WTC11 (cell line): ENCODE measurements at places on chromosomes 1 and 21. TPM values are rescaled to one million over a fixed set of nuclear protein-coding genes. Genes with fewer than 3 reads are reported as not detected.
A peak's percentile ranks its signal among the peaks of the same experiment; 100 is the strongest.

GRCh38 chr1:43373066-43373940, 5.5 kb upstream of the ELOVL1 start:
- H3K4me3 ChIP-seq = no peak overlapping the region
- H3K4me1 ChIP-seq = peaks cover 9% of the 10 kb centered on the region
- no peak overlapping the region for H3K27ac ChIP-seq
- no peak for DNase-seq
- H3K27me3 ChIP-seq = no peaks in the 10 kb centered on the region

DNA sequence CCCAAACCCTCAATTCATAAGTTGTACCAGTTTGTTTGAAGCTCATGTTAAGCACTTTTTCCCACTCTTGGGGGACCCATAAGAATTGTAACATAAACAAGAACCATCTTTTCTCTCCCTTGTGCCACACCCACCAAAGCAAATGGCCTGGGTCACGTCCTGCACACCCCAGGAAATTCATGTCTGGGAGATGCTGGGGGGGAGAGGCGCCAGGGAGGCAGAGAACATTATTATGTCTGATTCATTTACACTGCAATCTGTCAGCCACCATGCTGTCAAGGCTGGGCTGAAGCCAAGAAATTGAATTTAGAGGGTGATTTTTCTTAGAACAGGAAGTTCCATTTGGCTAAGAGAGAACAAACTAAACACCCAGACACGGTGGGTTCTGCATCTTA, 37.2 kb upstream of the IPO9 start:
- H3K36me3 ChIP-seq = peaks cover 63% of the 10 kb centered on the region
- DNase-seq = no peak
- H3K27ac ChIP-seq = no peak overlapping the region

DNA sequence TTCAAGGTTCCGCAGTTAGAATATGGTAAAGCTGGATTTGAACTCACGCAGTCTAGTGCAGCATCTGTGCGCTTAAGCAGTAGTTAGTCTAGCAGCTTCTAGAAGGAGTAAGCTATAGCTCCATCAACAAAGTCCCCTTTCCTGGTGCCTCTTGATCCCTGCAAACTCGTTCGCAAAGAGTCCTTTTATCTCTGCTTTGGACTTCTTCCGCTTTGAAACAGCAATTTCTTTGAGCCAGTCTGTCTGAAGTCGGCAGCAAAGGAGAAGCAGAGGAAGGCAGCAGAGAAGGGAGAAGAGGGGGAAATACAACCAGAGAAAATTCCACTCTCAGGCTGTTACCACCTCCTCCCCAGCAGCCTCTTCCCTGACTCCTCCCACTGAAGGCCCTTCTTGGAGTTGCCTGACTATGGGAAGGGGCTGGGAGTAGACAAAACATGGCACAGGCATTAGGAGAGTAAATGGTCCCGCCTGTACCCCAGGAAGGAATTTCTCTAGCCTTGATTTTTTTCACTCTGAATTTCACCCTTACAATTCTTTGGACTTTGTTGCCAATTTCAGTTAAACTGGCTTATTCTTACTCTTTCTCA, 25.9 kb downstream of the HSD3B2 start:
- no peaks in the 10 kb centered on the region for H3K36me3 ChIP-seq
- peaks cover 5% of the 10 kb centered on the region; the same call in 1 of the 2 replicates for H3K4me1 ChIP-seq
- no peak overlapping the region for H3K27ac ChIP-seq
- DNase-seq = no peak
- H3K27me3 ChIP-seq = no peaks in the 10 kb centered on the region

DNA sequence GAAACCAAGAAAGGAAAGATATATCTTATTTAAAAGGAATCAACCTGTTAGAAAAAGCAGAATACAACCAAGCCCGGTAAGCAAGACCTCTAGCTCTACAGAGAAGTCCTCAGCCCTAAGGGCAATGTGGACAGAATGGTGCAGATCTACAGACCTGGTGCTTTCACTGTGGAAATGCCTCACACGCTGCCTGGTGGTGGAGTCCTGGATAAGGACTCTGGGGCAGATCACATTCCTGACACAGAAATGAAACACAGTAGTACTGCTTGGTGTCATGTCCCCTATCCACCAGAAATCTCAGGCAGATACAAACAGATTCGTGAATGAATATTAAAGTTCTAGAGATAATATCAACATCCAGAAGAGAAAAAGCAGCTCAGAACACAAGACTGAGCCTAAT, 6.8 kb downstream of the CNN3 start:
- H3K36me3 ChIP-seq = peaks cover 8% of the 10 kb centered on the region; the same call in 1 of the 2 replicates
- DNase-seq = no peak
- no peaks in the 10 kb centered on the region for H3K27me3 ChIP-seq
- peaks cover 76% of the 10 kb centered on the region for H3K4me1 ChIP-seq
- H3K27ac ChIP-seq = peak overlapping the region; percentile 16

DNA sequence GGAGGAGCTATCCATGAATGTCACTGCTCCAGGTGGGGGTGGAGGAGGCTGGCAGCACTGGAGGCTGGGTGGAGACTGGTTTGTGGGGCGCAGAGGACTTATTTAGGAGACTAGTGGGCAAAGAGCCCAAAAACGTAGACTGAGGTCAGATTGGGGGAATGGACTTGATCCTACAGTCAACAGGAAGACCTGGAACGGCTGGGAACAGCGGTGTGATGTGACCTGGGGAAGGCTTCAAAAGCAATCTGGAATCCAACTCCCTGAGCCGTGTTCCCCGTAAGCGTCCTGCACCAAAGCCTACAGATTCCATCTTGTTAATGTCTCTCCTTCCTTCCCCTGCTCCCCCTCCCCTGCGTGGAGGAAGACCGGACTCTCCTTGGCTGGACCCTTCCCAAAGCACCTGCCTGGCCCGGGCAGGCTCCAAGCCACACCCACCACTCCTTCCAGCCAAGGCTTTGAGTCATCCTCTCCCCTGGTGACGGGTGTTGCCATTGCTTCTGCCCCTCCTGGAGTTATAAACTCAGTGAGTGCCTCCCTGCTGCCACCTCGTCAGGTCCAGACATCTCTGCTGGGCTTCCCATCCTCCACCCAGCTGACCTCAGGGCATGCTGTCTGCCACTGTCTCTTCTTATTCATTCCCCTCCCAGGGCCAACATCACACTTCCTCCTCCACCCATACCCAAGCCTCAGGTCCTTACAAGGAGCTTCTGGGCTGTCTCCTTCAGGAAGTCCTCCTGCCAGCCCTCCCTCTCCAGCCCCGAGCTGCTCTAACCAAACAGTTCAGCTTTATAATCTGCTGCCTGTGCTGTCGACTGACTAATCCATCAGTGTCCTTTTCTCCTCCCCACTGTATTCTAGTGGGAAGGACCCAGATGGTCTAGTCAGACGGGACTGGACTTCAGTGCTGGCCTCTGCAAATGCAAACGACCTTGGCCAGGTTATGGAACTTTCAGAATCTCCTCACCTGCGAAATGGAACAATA, 1.6 kb upstream of the CLSTN1 start:
- no peak overlapping the region for H3K27ac ChIP-seq
- peaks cover 35% of the 10 kb centered on the region for H3K27me3 ChIP-seq
- DNase-seq = peak; percentile 58
- H3K36me3 ChIP-seq = no peaks in the 10 kb centered on the region
- peaks cover 44% of the 10 kb centered on the region for H3K4me1 ChIP-seq

DNA sequence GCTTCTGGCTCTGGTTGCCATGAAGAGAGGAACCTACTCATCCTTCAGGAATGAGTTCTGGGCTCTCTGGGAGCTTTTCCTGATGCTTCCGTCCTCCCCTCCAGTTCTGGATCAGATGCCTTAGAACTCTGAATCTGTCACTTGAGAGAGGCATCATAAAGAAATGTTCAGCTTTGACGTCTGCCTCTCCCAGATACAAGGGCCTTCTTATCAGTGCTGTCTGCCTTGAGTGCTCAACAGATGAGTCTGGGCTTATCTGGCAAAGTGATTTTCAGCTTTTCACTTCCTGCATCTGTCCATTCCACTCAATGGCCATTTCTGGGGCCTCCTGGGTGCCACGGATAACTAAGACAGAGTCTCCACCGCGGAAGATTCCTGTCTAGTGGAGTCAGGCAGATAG, 12.3 kb upstream of the OTUD3 start:
- no peaks in the 10 kb centered on the region for H3K4me1 ChIP-seq
- H3K4me3 ChIP-seq = no peak overlapping the region
- DNase-seq = no peak
- H3K27me3 ChIP-seq = peaks cover 13% of the 10 kb centered on the region
- H3K36me3 ChIP-seq = no peaks in the 10 kb centered on the region

DNA sequence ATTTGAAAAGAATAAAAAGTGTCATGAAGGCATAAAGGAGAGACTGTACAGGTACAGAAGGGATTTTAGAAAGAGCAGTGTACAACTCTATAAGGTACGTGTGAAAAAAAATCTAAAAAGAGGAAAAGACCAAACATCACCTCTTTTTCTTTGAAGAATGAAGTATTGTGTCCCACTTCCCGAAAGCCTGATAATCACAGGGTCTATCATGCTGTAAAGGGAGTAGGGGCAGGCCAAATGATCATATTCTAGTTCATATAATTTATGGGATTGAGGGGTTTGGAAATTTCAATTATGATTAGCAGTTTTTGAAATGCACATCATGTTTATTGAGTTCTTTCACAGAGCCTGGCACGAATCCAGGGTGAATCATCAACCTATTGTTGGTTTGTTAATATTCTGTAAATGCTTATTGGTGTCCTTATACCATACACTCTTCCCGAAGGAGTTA, 910 bp upstream of the RERE start:
- peaks cover 53% of the 10 kb centered on the region for H3K4me1 ChIP-seq
- H3K36me3 ChIP-seq = no peaks in the 10 kb centered on the region

DNA sequence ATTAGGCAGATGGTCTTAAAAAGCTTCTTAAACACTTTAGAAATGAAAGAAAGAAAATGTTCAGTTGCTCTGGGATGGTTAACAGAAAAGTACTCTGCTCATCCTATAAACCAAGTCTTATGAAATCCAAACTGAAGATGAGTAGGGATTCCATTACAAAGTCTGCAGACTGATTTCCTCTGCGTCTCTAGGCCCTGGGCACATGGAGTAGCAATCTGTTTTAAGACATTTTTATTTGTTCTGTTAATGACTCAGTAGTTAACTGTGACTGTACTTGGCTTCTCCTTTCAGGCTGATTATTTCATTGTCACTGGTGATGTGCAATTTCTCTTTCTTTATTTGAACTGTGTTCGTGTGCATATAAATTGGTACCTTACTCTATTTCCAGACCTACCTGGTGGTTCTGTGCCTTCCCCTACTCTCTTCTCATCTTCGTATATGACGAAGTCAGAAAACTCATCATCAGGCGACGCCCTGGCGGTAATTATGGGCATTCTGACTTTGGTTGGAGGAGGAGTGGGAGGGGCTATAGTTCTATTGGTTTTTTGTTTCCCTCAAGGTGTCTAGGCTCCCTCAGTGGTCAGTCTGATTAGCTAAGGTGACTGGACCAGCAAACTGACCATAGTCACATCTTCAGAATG, 30.6 kb downstream of the ATP1A1 start:
- no peaks in the 10 kb centered on the region for H3K4me1 ChIP-seq
- H3K4me3 ChIP-seq = no peak overlapping the region
- DNase-seq = no peak
- H3K36me3 ChIP-seq = peaks cover 83% of the 10 kb centered on the region

RGS13 gene
- total RNA-seq = not detected in 3 replicates
